ENCODE measurements at places on chromosomes 5 and 9. TPM values are rescaled to one million over a fixed set of nuclear protein-coding genes. Genes with fewer than 3 reads are reported as not detected.

Gene SPINK6
- not detected for total RNA-seq

Gene TRPM6
- total RNA-seq = 4.2 TPM

Gene LCN2
- not detected for total RNA-seq

Gene NUTM2G
- 1.3 TPM for total RNA-seq

Gene GFPT2
- 21.7 TPM for total RNA-seq

All from testis (tissue), 5 donors.